CD8-positive, alpha-beta memory T cell (primary cell): ENCODE measurements at places on chromosomes 6 and 20.
A peak's percentile ranks its signal among the peaks of the same experiment; 100 is the strongest.

GRCh38 chr6:11852061-11852651, 73.6 kb upstream of the ADTRP start:
- H3K4me3 ChIP-seq: no peak overlapping the region
- no peak for DNase-seq
- H3K36me3 ChIP-seq: no peaks in the 10 kb centered on the region
- H3K4me1 ChIP-seq: no peaks in the 10 kb centered on the region
- no peaks in the 10 kb centered on the region for H3K27me3 ChIP-seq

DNA sequence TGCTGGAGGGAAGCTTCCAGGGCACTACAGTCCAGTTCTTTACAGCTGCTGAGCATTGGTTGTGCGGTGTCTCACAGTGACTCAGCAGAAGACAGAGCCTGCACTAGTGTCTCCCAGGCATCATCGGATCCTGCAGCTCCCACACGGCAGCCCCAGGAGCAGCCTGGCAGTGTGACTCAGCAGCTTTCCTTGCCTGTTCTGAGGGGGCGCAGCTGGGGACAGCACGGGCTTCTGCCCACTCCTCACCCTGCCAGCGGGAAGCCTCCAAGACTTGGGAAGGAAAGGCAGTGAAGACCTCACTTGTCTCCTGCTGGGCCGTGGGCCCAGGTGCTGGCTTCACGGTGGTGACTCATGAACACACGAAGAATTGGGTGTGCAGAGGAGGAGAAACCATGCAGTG, 165.4 kb downstream of the SYNDIG1 start:
- H3K27me3 ChIP-seq: no peaks in the 10 kb centered on the region
- H3K4me1 ChIP-seq: no peaks in the 10 kb centered on the region
- no peak overlapping the region for H3K4me3 ChIP-seq
- H3K36me3 ChIP-seq: no peaks in the 10 kb centered on the region
- no peak overlapping the region for H3K27ac ChIP-seq
- DNase-seq: no peak

DNA sequence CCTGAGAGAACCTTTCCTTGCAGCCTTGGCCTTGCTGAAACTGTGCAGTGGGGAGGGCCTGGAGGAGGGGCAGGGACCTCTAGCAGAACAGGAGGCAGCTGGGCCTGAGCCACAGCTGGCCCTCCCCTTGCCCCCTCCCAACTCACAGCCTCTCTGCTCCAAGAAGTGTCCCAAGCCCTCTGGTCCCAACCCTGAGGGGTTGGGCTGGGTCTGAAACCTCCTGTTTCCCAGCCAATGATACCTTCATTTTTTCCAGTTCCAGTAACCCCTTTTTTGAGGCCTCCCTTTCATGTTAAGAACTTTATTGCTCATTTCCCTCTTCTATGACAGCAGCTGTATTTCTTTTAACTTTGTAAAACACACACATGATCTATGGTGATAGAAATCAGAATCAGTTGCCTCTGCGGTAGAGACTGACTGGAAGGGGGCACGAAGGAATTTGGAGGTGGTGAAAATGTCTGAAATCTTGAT, 17.9 kb upstream of the ARMC12 start:
- no peak for DNase-seq
- peak overlapping the region; percentile 35 for H3K4me3 ChIP-seq
- no peak overlapping the region for H3K27ac ChIP-seq
- H3K27me3 ChIP-seq: no peaks in the 10 kb centered on the region
- H3K36me3 ChIP-seq: no peaks in the 10 kb centered on the region
- H3K4me1 ChIP-seq: peaks cover 44% of the 10 kb centered on the region

- no peaks in the 10 kb centered on the region for H3K36me3 ChIP-seq
- peaks cover 6% of the 10 kb centered on the region for H3K4me1 ChIP-seq
- no peak overlapping the region for H3K4me3 ChIP-seq
- no peaks in the 10 kb centered on the region for H3K27me3 ChIP-seq
- no peak overlapping the region for H3K27ac ChIP-seq
- no peak for DNase-seq
These were observed 16.1 kb downstream of the NCOA7 start for GRCh38 chr6:125806813-125807212.

DNA sequence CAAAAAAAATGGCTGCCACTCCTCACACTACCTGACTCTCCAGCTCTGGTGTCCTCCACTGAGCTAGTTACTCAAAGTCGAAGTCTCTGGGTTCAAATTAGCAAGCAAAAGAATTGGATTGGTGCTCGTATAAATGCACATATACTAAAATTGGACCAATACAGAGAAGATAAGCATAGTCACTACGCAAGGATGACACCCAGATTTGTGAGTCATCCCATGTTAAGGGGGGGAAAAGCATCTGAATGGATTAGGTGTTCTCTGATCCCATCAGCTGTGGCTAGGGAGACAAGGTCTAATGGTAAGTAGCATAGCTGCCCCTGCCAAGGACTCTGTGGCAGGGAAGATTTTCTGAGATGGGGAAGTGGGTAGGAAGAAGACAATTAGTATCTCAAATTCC, 18.3 kb upstream of the AMD1 start:
- no peak overlapping the region for H3K27ac ChIP-seq
- H3K36me3 ChIP-seq: no peaks in the 10 kb centered on the region
- no peak for DNase-seq

DNA sequence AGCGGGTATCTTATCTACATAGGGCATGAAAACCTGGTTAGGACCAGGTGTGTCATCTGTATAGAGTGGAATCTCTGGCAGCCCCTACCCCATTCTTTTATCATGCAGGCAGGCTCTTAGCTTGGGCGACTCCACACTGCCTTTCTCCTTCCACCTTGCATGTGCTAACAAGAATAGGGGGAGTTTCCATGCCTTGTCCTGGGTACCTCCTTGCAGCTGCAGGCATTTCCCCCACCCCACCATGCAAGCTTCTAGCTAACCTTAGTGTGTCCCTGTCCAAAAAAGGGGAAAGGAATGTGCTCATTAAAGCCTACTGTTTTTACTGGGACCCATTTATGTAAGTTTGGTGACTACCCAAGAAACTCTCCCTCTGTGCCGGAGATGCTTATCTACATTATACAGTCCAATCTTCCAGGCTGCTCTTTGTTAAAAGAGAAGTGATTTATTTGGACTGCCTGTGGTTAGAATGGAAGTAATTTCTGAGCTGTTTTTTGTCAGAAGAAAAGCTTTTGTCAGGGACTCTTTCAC, 10.5 kb upstream of the CEP43 start:
- H3K4me1 ChIP-seq: peaks cover 10% of the 10 kb centered on the region
- no peaks in the 10 kb centered on the region for H3K36me3 ChIP-seq
- no peak for DNase-seq
- no peak overlapping the region for H3K27ac ChIP-seq
- no peaks in the 10 kb centered on the region for H3K27me3 ChIP-seq
- H3K4me3 ChIP-seq: no peak overlapping the region

GRCh38 chr20:10129749-10130148, 88.9 kb upstream of the SNAP25 start:
- DNase-seq: no peak
- H3K27me3 ChIP-seq: no peaks in the 10 kb centered on the region
- no peaks in the 10 kb centered on the region for H3K4me1 ChIP-seq
- H3K36me3 ChIP-seq: no peaks in the 10 kb centered on the region

DNA sequence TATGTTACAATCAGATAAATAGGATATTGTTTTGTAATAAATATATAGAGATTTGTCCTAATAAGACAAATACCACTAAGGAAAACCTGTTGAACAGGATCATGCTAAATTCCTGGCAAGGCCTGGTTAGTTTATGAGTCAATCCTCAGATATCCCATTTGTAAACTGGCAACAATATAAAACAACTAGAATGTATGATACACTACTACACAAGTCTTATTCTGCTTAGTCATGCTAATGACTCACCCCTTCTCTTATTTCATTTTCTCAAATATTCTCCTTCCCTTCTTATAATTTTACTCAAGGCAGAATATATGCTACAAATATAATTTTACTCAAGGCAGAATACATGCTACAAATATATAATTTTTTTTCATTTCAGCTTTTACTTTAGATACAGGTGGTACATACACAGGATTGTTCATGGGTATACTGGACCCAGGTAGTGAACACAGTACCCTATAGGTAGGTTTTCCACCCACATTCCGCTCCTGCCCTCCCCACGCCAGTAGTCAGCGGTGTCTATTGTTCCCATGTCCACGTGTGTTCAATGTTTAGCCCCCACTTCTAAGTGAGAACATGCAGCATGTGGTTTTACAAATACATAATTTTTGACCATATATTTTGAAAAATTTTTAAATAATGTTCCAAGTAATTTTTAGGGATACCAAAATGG, 6.3 kb downstream of the OSER1 start:
- H3K36me3 ChIP-seq: peaks cover 37% of the 10 kb centered on the region
- no peak overlapping the region for H3K4me3 ChIP-seq
- peak overlapping the region; percentile 29 for H3K27ac ChIP-seq
- DNase-seq: no peak

- H3K27ac ChIP-seq: no peak overlapping the region
- no peaks in the 10 kb centered on the region for H3K27me3 ChIP-seq
- no peaks in the 10 kb centered on the region for H3K4me1 ChIP-seq
- no peaks in the 10 kb centered on the region for H3K36me3 ChIP-seq
These were observed 194.6 kb upstream of the LAMP5 start for GRCh38 chr20:9319687-9320384.

- no peaks in the 10 kb centered on the region for H3K36me3 ChIP-seq
- H3K4me1 ChIP-seq: no peaks in the 10 kb centered on the region
- no peak overlapping the region for H3K27ac ChIP-seq
- H3K27me3 ChIP-seq: no peaks in the 10 kb centered on the region
- H3K4me3 ChIP-seq: no peak overlapping the region
- no peak for DNase-seq
These were observed 116.2 kb downstream of the MAP3K5 start for GRCh38 chr6:136676075-136676474.

GRCh38 chr6:27812805-27813492, 99.2 kb downstream of the OR2B2 start:
- H3K36me3 ChIP-seq: no peaks in the 10 kb centered on the region
- H3K4me1 ChIP-seq: peaks cover 34% of the 10 kb centered on the region
- no peak overlapping the region for H3K4me3 ChIP-seq
- no peaks in the 10 kb centered on the region for H3K27me3 ChIP-seq

- no peak overlapping the region for H3K4me3 ChIP-seq
- no peaks in the 10 kb centered on the region for H3K4me1 ChIP-seq
- no peaks in the 10 kb centered on the region for H3K36me3 ChIP-seq
- no peak for DNase-seq
These were observed 114.4 kb downstream of the PDSS2 start for GRCh38 chr6:107344981-107345380.

- no peaks in the 10 kb centered on the region for H3K36me3 ChIP-seq
- no peaks in the 10 kb centered on the region for H3K4me1 ChIP-seq
- H3K27ac ChIP-seq: no peak overlapping the region
- no peak for DNase-seq
- no peaks in the 10 kb centered on the region for H3K27me3 ChIP-seq
- H3K4me3 ChIP-seq: no peak overlapping the region
These were observed 60.0 kb upstream of the PBOV1 start for GRCh38 chr6:138278326-138278725.

DNA sequence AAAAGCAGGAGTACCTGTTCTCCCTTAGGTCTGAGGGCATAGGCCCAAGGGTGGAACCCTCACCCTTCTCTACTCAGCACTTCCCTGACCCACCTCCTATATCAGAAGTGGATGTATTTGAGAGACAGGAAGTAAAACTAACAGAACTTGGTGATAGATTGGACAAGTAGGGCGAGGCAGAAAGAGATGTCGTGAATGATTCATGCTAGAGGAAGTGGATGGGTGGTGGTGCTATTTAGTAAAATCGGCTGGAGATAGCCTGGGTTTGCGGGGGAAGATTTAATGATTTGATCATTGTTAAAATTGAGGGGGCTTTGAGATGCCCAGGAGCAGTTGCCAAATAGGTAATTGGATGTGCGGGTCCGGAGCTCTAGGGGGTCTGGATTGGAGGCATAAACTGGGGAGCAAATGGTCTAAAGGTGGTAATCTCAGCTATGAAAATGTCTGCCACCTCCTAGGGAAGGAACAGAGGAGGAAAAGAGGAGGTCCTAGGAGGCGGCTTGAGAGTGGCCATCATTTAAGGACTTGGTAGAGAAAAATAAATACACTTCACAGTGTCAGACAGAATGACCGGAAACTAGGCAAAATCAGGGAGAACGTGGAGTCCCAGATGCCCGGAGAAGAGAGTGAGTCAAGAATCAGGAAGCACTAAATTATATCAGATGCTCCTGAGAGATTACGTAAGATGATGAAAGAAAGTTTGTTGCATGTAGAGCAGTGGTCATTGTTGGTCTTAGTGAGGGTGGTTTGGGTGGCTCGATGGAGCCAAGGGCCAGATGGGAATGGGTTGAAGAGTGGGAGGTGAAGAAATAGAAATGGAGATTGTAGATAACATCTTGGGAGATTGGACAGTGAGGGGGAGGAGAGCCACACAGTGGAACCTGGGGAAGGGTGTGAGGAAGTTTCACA, 142.0 kb downstream of the CEP57L1 start:
- no peak overlapping the region for H3K4me3 ChIP-seq
- H3K4me1 ChIP-seq: no peaks in the 10 kb centered on the region
- H3K27ac ChIP-seq: peak overlapping the region; percentile 33
- H3K36me3 ChIP-seq: no peaks in the 10 kb centered on the region
- no peak for DNase-seq
- no peaks in the 10 kb centered on the region for H3K27me3 ChIP-seq

- H3K27me3 ChIP-seq: peaks cover 52% of the 10 kb centered on the region
- H3K4me3 ChIP-seq: no peak overlapping the region
These were observed 3.1 kb downstream of the MMP9 start for GRCh38 chr20:46011631-46012482.

GRCh38 chr20:44714701-44715498, at the start of gene CCN5:
CCN5 (plus strand) TSS chr20:44715369; CDS start chr20:44715391, 22 bp downstream.
- no peak within 1 kb of the TSS for H3K4me3 ChIP-seq
- H3K36me3 ChIP-seq: no peaks in the 10 kb centered on the region
- no peak within 1 kb of the TSS for H3K27ac ChIP-seq
- H3K27me3 ChIP-seq: no peaks in the 10 kb centered on the region

DNA sequence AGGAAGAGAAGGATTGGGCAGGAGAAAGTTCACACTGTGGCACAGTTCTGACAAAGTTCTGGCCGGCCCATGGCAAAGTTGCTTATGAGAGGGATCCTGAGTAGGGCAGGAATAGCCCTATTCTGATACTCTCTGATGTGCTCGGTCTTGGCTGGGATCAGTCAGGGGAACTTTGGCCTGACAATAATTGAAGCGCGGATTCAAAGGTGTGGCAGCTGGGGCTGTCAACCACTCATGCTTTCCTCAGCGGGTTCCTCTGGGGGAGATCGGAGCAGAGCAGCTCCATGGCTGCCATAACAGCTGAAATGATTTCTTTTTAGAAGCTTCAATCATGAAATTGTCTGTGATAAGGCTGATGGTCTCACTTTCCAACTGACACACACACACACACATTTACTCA, 714.1 kb downstream of the DHX35 start:
- H3K27me3 ChIP-seq: no peaks in the 10 kb centered on the region
- H3K4me3 ChIP-seq: no peak overlapping the region
- H3K27ac ChIP-seq: no peak overlapping the region
- no peaks in the 10 kb centered on the region for H3K4me1 ChIP-seq
- H3K36me3 ChIP-seq: no peaks in the 10 kb centered on the region

GRCh38 chr6:46998436-46999017, 43.6 kb downstream of the ADGRF1 start:
- H3K4me1 ChIP-seq: no peaks in the 10 kb centered on the region
- no peaks in the 10 kb centered on the region for H3K27me3 ChIP-seq
- no peak overlapping the region for H3K27ac ChIP-seq
- no peak for DNase-seq
- no peak overlapping the region for H3K4me3 ChIP-seq
- no peaks in the 10 kb centered on the region for H3K36me3 ChIP-seq

GRCh38 chr6:51625566-51625965, 461.8 kb downstream of the PKHD1 start:
- no peak overlapping the region for H3K4me3 ChIP-seq
- DNase-seq: no peak
- no peaks in the 10 kb centered on the region for H3K27me3 ChIP-seq
- no peak overlapping the region for H3K27ac ChIP-seq
- no peaks in the 10 kb centered on the region for H3K36me3 ChIP-seq
- no peaks in the 10 kb centered on the region for H3K4me1 ChIP-seq
